NCI-H1930 (cell line): ENCODE measurements at places on chromosomes 6 and 20.

DNA sequence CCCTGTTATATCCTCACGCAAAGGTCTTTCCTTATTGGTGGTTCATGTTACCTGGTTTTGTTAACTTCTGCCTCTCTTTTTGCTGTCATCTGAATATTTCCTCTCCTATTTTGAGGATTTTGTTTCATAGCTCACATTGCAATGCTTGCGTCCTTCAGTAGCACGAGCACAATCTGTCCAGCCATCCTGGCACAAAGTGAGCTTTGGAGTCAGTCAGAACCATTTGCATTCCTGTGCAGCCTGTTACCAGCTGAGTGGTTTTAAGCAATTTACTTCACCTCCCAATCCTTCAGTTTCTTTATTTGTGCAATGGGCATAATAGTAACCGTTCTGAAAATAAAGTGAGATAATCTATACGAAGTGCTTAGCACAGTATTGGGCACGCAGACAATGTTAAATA, 42.7 kb downstream of the AKAP7 start:
- DNase-seq = no peak

DNA sequence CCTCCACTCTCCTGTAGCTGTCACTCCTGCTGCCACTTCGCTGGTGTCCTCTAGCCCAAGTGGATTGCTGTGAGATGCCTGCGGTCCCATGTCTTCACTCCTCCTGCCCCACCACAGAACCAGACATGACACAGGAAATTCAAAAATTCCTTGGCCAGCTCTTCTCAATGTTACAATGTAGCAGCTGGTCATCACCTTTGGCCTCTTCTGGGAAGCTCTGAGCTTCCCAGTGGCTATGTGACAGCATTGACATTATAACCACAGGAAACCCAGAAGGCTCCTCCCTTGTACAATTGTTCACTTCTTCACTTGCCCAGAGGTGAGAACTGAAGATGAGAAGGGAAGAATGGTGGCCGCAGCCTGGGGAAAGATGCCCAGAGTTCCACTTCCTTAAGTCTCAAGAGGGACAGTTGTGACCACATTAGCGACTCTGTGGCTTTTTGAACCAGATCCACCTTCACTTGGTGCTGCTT, 76.1 kb upstream of the NAA20 start:
- no peak for DNase-seq

DNA sequence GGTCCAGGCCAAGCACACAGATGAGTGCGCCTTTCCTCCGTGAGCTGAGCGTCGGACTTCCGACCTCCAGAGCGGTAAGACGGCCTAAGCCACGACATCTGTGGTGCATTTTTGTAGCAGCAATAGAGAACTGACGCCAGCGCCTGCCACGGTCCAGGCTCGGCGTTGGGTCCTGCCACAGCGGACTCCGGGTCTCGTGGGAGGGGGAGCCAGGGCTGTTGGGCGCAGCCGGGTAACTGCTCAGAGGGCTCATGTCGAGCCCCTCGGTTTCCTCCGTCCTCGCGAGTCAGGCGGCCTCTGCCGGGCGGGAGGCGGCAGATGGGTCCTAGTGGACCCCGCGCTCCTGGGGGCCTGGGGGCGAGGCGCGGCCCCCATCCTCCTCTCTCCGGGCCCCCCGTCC, 216.1 kb downstream of the QKI start:
- DNase-seq = no peak

- no peak for DNase-seq
These were observed 81.8 kb downstream of the FYN start for GRCh38 chr6:111791415-111791814.

GRCh38 chr6:147651249-147652063, 143.0 kb downstream of the SAMD5 start:
- no peak for DNase-seq

GRCh38 chr20:20498076-20498861, 130.4 kb downstream of the INSM1 start:
- DNase-seq = peak; percentile 31
